ENCODE measurements at places on chromosomes 16 and 17.

- no peak for DNase-seq
These were observed 572 bp downstream of the PSMB6 start for GRCh38 chr17:4796552-4796920.

DNA sequence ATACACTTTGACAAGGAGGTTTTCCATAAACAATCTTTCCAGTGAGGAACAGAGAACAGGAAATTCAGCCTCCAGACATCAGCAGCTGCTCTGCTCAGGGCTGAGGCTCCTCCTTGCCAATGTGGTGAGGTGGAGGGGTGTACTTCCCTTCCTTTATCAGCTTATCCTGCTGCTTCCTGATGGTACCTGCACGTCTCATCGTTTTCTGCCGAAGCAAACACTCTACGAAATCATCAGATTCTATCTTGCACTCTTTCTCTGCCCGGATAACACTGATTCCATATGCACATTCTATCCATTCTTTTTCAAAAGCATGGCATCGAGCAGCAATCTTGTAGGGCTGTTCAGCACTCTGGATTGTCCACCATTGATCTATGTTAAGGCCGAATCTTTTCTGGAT is 15.4 kb upstream of the SEZ6 start:
- no peak for DNase-seq

- DNase-seq: no peak
These were observed 124.6 kb downstream of the IRX5 start for GRCh38 chr16:55055262-55055661.

DNA sequence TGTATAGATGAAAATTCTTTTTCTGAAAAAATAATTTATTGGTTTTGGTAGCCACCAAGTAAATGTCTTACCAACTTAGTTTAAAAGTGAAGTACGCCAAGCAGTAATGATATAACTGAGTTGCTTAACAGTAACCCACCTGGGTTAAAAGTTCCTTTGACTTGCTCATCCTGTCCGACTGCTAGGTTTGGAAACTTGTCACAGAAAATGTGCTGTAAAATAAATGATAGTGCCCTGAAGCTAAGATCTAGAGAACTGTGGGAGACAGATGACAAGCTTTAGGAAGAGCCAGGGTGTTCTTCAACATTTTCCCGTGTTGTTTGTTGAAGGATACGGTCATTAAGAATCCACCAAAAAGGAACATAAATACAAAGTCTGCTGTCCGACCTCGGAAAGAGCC is 5.0 kb downstream of the DERL2 start:
- DNase-seq: no peak

- no peak for DNase-seq
These were observed 17.8 kb downstream of the RAP1GAP2 start for GRCh38 chr17:2814049-2814448.

GRCh38 chr17:82884970-82885353 is 45.1 kb upstream of the ZNF750 start:
- no peak for DNase-seq

DNA sequence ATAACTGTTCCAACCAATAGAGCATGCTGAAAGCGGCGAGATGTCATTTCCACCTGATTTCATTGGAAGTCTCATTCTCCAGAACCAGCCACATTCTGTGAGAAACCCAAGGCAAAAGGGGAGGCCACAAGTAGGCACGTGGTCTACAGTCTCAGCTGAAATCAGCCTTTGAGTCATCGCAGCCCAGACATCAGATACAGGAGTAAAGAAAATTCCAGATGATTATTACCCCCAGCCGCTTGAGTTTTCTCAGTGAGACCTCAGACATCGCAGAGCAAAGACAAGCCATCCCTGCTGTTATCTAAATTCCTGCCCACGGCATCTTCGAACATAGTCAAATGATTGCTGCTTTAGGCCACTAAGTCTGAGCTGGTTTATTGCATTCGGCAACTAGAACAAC is 23.1 kb downstream of the STAT3 start:
- no peak for DNase-seq

DNA sequence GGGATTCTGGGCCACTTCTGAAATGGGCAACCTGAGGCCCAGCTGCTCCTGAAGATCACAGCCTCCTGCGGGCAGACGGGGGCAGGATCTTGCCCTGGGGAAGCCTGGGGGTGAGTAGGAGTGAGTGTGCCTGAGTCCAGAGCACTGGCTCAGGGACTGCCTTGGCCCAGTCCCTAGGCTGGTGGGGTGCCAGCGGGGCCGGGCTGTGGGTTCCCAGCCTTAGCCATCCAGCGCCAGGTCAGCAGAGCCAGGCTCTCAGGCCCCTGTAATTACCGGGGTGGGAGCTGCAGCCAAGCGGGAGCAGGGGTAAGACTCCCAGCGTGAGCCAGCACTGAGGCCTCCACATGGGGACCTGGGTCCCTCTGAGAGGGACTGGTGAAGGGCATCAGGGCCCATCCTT is 8.2 kb downstream of the SPNS2 start:
- DNase-seq: no peak

- peak; percentile 48 for DNase-seq
These were observed 26.0 kb downstream of the NECAB2 start for GRCh38 chr16:83994087-83994486.

DNA sequence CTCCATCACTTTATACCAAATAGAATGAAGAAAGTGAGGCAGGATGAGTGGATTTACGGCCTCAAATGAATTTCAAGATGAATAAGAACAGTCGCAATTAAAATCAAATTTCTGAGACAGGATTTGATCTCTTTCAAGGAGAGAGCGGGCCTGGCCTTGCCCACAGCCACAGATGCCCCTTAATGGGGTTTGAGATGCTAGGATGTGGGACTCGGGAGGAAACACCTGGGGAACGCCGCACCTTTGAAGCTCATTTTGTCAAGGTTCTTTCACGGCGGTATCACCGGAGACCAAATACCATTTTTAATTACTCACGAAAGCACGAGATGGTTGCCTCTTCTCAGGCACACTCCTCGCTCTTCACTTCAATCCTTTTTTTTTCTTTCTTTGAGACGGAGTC is 178.1 kb upstream of the SDK2 start:
- DNase-seq: no peak

DNA sequence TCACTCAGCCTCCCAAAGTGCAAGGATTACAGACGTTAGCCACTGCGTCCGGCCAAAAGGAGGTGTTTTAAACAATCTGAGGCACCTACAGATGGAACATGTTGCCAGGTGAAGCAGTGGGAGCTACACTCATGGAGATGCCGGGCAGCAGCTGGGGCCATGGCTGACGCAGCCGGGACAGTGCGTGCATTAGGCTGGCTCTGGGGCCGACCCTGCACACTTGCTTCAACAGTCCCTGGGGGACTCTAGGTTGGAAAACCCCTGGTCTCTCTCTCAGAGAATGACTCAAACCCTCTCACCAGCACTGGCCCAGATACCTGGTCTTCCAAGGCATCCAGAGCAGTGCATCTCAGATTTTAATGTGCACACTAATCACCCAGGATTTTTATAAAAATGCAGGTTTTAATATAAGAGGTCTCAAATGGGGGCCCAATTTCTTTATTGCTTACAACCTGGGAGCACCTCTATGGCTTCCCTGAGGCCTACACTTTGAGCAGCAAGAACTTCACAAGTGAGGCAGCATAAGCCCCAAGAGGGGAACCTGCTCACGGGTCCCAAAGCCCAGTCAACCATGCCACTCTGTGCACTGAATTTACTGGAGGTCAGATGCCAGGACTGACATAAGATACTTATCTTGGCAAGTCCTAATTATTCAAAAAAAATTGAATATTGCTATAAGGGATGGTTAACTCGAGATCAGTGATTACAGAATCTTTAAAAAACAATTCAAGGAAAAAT is 70.8 kb upstream of the TRAP1 start:
- DNase-seq: no peak

- DNase-seq: no peak
These were observed 263.4 kb downstream of the CPPED1 start for GRCh38 chr16:12540290-12540689.

- peak; percentile 36 for DNase-seq
These were observed 67.9 kb downstream of the HIC1 start for GRCh38 chr17:2122641-2123302.

DNA sequence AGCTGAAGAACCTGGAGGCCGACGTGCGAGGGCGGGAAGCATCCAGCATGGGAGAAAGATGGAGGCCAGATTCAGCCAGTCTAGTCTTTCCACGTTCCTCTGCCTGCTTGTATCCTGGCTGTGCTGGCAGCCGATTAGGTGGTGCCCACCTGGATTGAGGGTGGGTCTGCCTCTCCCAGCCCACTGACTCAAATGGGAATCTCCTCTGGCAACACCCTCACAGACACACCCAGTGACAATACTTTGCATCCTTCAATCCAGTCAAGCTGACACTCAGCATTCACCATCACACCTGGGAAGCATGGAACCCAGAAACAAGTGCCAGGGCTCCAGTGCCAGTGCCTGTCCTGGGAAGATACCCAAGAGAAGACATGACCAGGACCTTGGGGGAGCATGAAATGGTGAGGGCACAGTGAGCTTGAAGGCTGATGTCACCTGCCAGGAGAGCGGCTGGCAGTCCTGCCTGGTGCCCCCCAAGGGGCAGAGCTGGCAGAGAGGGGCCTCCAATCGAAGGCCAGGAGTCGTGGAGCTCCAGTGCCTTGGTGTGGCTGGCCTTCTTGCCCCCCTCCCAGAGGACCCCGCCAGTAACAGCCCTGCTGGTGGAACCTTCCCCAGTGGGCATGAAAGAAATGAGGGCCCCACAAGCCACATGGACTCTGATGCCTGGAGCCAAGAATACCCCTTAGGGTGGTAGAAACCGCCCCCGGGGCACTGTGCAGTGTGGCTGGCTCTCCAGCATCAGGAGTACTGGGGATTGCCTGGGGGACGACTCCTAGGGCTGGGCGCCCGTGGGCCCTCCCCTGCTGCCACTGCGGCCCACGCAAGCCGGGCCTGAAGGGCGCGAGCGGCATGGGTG is 643 bp upstream of the NPB start:
- no peak for DNase-seq

GRCh38 chr17:47288531-47289116 is 35.0 kb downstream of the ITGB3 start:
- no peak for DNase-seq

DNA sequence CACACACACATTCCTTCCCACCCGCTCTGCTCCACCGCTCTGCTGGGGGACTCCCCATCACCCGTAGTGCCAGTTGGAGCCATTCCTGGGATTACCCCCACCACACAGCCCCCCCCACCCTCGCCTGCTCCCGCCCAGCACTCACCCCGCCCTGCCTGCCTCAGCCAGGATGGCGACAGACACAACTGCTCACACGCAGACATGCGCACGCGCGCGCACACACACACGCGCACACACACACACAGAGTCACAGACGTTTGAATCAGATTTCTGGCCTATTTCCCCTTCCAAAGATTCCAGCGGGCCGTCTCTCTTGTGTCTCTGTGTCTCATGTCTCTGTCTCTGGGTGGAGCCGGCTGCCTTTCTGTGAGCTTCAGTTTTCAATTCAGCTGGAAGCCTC is 4.4 kb downstream of the CACNA1G start:
- DNase-seq: no peak

GRCh38 chr17:12081720-12082119 is 61.0 kb downstream of the MAP2K4 start:
- DNase-seq: no peak

DNA sequence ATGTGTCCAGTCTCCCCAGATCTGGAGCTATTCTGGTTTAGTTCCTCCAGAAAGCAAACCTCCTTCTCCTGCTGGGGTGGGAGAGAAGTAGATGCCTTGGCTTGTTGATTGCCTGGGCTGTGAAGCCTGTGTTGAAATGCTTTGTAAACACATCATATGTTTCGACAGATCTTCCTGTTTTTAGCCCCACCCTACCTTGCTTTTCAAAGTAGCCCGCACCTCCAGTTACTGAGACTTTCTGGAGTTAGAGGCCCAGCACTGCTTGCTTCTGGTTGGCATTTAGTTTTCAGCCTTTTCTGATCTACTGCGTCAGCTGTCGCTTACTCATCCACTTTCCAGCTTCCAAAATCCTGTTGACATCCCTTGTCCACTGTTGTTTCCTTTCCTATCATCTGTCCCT is 17.9 kb upstream of the NDEL1 start:
- DNase-seq: peak; percentile 38

DNA sequence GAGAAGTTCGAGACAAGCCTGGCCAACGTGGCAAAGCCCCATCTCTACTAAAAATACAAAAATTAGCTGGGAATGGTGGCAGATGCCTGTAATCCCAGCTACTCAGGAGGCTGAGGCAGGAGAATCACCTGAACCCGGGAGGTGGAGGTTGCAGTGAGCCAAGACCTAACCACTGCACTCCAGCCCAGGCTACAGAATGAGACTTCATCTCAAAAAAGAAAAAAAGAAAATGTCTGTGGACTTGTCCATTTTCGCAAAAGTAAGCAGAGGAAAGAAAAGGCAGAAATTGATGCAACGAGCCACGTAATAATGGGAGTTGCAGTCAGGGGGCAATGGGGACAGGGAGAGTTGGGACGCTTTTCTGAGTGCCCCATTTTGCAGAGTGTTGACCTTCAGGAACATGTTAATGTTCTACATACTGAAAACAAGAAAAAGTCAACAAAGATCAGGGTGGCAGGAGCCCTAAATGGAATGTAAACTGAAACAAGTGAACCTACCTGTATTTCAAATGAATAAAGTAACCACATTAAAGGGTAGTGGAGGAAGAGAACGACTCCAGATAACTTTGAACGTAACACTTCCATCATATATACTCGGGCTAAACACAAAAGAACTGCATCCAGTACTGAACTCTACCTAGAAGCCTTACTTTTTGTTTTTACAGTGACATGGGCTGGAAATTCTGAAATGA is 76.4 kb downstream of the CNGB1 start:
- DNase-seq: peak; percentile 46

- DNase-seq: no peak
These were observed 10.2 kb upstream of the CENPT start for GRCh38 chr16:67857547-67858233.

DNA sequence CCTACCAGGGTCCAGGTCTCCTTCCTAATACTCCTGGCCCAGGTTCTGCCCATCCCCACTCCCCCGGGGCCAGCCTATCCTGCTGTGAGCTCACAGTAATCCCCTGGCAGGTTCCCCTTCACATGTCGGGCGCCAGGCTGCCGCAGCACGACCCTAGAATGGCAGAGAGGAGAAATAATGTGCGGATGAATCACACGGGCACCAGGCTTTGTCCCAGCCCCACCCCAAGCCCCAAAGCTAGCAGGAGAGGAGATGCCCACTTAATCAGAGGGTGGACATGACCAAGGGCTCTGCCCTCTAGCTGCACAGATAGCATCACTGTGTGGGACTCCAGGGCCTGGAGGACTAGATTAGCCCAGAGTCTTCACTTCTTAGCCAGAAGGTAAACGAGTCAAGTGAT is 39.5 kb downstream of the ST3GAL2 start:
- DNase-seq: no peak

GRCh38 chr17:14354807-14355206 is 53.9 kb downstream of the HS3ST3B1 start:
- no peak for DNase-seq

GRCh38 chr17:44350733-44351226 is 5.7 kb downstream of the GRN start:
- peak; percentile 97 for DNase-seq
